ENCODE measurements at places on chromosomes 6 and 20. TPM values are rescaled to one million over a fixed set of nuclear protein-coding genes. Genes with fewer than 3 reads are reported as not detected.

The FAM83C gene
- not detected for polyA plus RNA-seq

The SLPI gene
- polyA plus RNA-seq = 3.8 TPM

The CLDN20 gene
- 2.2 TPM for polyA plus RNA-seq

The SGK2 gene
- 8.4 TPM for polyA plus RNA-seq

The EYA2 gene
- polyA plus RNA-seq = 0.82 TPM

The RGS17 gene
- 1.7 TPM for polyA plus RNA-seq

- no peak for DNase-seq
These were observed 24.0 kb upstream of the MLN start for GRCh38 chr6:33827546-33828451.

- no peak for DNase-seq
These were observed 135.6 kb upstream of the CST7 start for GRCh38 chr20:24813496-24813895.

- no peak for DNase-seq
These were observed 373.8 kb upstream of the MMS22L start for GRCh38 chr6:97656706-97657350.

DNA sequence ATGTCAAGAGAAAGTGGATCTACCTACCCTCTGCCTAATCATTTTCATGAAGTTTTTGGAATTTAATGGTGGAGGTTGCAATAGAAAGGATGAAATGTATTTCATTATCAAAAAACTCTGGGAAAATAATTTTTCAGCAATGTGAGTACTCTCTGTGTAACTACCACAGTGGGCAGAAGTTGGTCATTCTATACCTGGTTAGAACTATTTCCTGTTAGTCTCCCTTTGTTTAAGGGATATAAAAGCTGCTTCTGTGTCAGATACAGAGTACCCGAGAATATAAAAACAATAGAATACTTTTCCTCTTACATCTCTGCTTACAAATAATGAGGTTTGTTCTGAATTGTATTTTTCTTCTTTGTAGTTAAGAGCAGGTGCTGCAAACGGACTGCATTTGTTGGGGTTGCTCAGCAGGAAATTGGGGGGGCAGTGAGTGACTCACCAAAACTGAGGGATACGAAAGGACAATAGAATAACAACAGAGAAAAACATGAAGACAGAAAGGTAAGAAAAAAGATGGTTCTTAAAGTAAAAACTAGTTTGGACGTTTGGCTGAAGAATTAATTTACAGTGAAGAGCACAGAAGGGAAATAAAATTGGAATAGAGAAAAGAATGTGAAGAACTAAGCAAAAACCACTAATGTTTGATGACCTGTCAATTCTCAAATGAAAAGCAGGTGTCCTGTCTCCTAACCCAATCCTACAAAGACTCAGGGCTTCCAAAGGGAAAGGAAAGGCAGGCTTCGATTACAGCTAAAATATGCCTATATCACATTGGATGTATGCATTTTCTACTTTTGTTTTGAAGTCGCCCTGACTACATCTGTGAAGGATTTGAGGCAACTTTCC, 703.1 kb downstream of the RFPL4B start:
- DNase-seq = no peak

DNA sequence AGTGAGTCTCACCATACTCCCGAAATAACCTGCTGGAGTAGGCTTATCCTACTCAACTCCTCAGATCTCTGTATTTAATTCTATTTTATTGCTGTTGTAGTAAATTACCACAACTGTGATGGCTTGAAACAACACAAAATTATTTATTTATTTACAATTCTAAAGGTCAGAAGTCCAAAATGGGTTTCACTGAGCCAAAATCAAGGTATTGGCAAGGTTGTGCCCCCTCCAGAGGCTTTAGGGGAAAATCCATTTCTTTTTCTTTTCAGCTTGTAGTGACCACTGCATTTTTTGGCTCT, 869 bp upstream of the SLC17A2 start:
- DNase-seq = no peak

DNA sequence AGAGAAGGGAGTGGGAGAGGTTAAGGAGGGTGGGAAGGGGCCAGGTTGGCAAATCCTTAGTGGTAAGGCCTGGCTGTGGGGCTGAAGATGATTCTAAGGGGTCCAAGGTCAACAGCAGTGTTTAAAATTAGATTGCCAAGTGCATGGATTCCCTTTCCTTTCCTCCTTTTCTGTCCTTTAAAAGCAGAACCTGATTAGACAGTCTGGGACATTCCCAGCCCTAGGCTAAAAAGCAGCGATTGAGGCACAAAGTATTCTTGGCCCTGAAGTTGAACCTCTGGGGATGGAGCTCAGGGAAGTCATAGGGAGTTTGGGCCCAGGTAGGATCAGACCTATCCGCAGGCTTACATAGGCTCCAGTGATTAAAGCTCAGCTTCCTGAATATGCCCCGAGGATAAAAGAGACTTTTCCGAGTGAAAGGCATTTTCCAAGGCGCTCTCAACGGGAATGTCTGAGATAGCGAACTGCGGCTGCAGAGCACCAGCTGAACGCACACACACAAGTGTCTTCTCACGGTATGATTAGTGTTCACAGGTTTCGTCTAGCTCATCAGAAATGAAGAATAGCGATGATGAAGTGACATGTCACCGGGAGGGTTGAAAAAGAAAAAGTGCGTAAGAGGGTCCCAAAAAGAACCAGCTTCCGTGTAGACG, 787 bp upstream of the CARMIL1 start:
- no peak for DNase-seq

DNA sequence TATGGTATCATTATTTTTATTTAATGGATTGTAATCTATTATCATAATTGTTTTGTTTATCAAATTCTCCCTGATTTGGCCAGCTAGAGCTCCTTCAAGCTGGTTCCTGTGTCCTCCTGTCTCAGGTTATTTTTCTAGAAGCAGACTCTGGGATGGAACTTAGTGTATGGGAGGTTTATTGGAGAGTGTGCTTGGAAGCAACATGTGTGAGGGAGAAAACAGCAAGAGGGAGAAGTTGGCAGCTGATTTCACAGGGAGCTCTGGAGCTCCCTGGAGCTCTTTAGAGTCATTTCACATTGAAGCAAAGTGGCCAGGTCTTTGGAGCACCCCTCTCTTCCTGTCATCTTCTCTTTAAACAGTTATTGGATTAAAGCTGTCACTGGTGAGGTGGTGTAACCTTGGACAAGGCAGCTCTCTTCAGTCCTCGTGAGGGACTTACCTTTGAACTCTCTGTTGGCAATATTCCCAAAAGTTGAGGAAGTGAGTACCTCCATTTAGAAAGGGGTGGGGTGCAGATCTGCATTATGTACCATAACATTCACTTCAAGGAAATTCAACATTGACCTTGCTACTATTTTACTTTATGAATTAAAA, 103.6 kb downstream of the PHF3 start:
- no peak for DNase-seq

DNA sequence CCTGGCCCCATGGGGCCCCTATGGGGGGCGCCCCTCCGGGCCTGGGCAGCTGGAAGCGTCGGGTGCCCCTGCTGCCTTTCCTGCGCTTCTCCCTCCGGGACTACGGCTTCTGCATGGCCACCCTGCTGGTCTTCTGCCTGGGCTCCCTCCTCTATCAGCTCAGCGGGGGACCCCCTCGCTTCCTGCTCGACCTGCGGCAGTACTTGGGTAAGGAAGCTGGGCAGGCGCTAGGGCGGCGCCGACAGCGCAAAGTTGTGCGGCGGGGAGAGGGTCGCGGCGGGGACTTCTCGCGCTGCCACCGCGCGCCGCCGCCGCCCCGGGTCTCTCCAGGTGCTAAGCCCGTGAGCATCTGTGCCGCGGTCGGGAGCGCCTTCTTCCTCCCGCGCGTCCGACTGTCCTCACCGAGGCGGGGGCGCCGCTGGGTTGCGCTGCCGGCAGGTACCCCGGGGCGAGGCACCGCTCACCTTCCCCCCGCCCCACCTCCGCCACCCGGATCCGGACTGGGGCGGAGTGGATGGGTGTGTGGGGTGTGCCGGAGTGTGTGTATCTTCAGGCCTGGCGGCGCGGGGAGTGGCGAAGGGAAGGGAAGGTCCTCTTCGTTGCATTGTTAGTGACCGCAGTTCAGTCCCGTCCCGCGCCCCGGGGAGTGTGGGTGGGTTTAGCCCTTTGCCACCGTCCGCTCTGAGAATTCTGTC, 788 bp downstream of the UST start:
- DNase-seq = no peak

DNA sequence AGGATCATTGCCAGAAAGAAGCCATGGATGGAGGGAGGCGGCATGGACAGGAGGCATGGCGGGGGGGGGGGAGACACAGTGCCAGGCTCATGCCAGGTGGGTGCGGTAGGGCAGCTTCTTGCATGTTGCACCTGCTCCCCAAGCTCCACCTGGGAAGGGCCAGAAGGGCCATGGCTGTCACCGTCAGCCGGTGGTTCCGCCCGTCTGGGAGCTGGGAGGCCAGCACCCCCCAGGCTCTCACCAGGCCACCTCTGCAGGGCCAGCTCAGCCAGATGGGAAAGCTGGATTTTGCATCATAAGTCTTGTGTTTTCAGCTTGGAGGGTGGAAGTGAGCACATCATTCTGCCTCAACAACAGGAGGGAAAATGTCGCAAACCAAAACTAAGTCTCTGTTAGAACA, 404.7 kb downstream of the TAF4 start:
- DNase-seq = no peak

DNA sequence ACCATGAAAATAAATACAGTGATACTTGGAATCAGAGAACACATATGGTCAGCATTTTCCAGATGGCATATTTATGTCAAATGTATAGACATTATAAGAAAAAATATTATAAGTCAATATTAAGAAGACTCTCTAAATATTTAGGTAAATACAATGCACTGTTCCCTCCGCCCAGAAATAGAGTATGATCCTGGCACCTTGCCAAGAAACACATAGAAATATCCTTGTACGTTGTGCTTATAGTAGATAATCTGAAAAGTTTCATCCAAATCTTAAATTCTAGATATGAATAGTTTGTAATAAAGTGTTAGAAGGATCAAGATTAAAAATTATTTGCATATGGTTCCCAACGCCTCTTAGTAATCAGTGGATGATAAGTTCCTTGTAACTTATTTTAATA, 645.8 kb upstream of the GJE1 start:
- no peak for DNase-seq

DNA sequence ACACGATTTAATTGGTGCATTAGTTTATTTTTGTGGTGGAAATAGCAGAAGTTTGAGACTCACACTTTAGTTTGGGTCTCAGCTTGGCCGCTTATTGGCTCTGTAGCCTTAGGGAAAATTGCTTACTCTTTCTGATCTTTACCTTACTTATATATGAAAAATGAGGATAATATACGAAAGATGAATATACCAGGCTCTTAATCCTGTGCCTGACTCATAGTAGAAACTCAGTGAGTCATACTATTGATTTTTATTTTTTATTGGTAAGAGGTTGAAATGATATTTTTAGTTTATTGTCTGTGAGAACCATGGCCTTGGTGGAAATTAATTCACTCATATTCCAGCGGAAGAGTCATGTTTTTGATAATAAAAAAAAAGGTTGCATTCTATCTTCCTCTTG, 11.2 kb downstream of the DOK5 start:
- no peak for DNase-seq

DNA sequence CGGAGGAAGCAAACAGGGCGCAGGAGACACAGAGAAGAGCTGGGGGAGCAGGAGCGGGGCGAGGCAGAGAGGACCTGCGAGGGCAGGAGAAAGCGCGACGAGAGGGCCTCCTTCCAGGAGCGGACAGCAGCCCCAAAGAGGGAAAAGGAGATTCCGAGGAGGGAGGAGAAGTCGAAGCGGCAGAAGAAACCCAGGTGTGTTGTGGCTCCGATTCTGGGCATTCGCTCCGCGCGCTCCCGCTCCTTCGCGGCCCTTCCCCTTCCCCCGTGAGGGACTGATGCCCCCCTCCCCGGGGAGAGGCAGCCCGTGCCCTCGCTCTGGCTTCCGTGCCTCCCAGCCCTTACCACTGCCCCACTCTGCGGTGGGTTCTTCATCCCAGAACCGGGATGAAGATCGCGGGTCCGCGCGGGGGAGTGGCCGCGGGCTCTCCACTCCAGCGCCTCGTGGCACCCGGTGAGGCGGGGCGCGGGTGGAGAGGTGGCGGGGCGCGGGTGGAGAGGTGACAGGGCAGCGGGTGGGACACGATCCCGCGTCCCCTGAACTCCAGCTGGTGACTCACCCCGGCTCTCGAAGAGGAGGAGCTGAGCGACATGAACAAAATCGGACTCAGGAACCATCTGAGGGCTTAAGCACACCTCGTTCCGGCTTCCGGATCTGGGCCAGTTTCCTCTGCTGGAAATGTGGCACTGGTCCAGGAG, 22.4 kb downstream of the TMC2 start:
- no peak for DNase-seq

GRCh38 chr20:60410618-60411264, 452.5 kb downstream of the CDH26 start:
- no peak for DNase-seq

DNA sequence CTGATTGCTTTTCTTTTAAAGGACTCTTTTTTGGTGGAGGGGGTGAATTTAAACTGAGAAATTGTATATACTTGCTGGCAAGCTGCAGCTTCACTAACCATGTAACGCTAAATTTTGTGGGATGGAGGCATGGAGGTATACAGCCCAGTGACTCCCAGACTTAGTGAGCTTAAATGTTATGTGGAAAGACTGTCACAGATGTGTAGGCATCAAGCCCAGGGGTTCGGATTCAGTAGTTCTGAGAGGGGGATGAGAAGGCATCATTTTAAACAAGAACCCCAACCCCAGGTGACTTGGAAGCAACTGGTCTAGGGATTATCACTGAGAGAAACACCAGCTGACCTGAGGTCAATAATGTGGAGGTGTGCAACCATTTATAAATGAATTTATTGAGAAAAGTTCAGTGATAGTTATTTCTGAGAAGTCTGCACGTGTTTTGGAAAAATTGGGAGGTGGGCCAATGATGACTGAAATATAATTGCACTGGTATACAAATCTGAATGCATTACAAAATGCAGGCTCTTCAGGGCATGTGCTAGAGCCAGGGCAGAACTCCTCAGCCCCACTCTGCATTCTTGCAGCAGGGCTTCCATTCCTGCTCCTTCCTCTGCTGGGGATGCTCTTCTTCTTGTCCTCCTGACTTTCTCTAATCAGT, 26.9 kb downstream of the RFPL4B start:
- no peak for DNase-seq

Measured in right lung (tissue), 10 donors.